ENCODE measurements at places on chromosomes 3 and 15.

GRCh38 chr3:122680475-122681283 is at the start of gene PARP14:
PARP14 (plus strand) TSS chr3:122680839; CDS start chr3:122680884, 45 bp downstream.
- peak; percentile 58 for DNase-seq

- DNase-seq: no peak
These were observed 16.9 kb upstream of the PRKCI start for GRCh38 chr3:170205302-170205701.

DNA sequence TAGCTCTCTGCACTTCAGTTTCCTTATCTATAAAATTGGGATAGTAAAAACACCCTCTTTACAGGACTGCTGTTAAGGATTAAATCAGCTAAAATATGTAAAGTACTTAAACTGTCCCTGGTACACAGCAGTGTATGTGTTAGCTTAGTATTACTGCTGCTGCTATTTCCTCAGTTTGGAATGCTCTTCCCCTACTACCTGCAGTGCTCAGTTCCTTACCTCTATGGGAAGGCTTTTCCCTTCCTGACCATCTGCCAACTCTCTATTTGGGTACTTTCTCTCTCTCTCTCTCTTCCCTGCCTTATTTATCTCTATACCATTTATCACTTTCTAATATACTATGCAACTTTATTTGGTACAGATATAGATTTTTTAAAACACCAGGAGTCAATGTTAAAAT is 26.5 kb downstream of the KPNA4 start:
- no peak for DNase-seq

GRCh38 chr15:67670647-67671305 is 128.3 kb downstream of the MAP2K5 start:
- DNase-seq: no peak

- no peak for DNase-seq
These were observed 59.7 kb downstream of the PLXNA1 start for GRCh38 chr3:127042634-127043033.

DNA sequence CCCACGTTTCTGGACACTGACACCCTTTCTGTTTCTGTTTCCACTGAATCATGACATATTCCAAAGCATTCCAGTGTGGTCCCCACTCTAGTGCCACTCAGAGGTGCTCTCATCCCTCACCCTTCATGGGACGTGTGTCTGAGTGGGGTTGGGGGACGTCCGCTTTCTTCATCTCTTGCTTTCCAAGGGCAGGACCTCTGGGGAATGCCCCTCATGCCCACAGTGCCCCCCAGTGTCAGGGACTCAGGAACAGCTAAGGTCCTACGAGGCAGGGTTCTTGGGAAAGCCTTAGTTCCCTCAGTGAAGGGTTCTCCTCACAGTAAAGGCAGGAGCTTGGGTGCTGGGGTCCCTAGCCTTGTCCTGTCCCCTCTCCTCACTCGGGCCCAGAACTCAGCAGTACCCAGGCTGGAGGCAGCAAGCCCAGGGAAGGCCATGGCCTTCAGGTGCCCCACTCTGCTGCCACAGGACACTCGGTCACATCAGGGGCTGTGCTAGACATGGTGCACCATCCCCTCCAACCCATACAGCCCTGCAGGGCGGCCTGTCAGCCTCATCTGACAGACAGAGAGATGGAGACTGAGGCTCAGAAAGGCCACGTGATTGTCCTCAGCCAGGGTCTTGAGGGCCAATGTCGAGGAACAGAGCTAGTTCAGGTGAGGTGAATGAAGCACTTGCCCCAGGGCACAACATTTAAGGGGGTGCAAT is 261.0 kb downstream of the TLE3 start:
- DNase-seq: no peak

Data from astrocyte (in vitro differentiated cells and primary cell).